ENCODE measurements at places on chromosomes 1 and 21.

GRCh38 chr1:213041443-213041842 is 9.6 kb upstream of the RPS6KC1 start:
- no peak for DNase-seq

DNA sequence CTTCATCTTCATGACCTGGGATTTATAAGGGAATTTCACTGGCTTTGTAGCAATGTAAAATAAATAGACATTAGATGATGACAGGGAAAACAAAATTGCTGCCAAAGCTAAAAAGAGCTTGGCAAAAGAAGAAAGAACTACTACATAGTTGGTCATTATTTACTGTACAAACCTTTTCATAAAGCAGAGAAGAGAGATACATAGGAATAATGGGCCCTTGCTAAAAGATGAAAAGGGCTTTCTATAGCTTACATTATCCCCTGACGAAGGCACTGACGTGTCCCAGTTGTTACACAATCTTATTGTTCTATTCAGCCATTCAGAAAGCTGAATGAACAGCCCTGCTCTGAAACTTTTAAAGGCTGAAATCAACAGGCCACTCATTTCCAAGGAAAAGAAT is 57.1 kb downstream of the ZC3H11B start:
- no peak for DNase-seq

- no peak for DNase-seq
Observed at GRCh38 chr1:206496131-206496793, 11.1 kb upstream of the RASSF5 start.

DNA sequence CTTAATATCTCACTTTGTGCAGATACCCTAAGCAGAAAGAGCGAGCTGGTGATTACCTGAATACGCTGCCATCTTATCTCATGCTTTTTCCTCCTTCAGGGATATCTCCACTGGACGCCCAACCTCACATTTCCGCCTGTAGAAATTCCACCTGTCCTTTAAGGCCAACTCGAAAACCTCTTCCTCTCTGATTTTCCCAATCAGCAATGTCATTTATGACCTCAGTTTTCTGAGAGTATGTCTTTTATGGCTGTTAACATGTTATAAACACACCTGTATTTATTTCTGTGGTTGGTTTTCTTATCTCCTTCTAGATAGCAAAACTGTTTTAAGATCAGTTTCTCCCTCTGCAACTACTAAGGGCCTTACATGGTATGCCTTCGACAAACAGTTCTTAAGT is 41.1 kb downstream of the CD34 start:
- no peak for DNase-seq

DNA sequence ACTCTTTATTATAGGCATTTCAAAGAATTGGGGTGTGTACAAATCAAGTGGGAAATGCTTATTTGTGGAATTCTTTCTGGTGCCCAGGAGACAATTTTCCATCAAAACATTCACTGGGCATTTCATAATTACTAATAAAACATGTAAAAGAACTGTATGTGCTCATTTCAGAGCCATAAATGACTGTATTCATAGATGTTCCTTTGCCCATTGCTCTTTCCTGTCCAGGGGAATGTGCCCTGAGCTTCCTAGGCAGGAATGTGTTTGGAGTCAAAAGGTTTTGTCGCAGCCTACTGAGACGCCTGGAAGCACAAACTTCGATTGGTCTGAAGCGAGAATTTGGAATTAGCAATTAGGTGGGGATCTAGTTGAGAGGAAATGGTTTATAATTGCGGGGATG is 43.7 kb upstream of the EXOSC10 start:
- DNase-seq: no peak

- DNase-seq: no peak
Observed at GRCh38 chr1:1173793-1174415, at the start of gene TTLL10. TSS of gene TTLL10 (plus strand) at chr1:1173880. CDS start at chr1:1179216, 5,336 bp downstream.

GRCh38 chr21:37627074-37627473 is 260.5 kb downstream of the DYRK1A start:
- DNase-seq: no peak

DNA sequence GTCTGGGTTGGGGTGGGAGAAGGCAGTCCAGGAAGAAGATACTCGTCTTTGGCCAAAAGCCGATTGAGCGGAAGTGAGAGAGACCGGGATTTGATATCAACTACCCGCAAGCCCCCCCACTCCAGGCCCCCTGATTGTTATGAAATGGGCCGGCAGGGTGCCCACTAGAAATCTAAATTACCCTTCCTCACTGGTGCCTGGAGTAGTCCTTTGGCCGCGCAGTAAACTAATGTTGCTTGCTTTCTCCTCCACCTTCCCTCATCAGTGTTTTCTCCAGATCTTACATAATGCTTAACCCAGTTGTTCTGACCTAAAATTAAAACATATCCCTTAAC is 119.2 kb upstream of the BARHL2 start:
- DNase-seq: no peak

GRCh38 chr1:6635910-6636760 is 11.5 kb downstream of the THAP3 start:
- DNase-seq: no peak

GRCh38 chr1:180527101-180527669 is 24.8 kb upstream of the ACBD6 start:
- DNase-seq: no peak

GRCh38 chr1:156583821-156584622 is 4.5 kb downstream of the TTC24 start:
- DNase-seq: peak; percentile 84

GRCh38 chr21:38470755-38471154 is 27.5 kb downstream of the ERG start:
- peak; percentile 28 for DNase-seq

- DNase-seq: no peak
Observed at GRCh38 chr1:232454227-232454886, 175.6 kb downstream of the SIPA1L2 start.

DNA sequence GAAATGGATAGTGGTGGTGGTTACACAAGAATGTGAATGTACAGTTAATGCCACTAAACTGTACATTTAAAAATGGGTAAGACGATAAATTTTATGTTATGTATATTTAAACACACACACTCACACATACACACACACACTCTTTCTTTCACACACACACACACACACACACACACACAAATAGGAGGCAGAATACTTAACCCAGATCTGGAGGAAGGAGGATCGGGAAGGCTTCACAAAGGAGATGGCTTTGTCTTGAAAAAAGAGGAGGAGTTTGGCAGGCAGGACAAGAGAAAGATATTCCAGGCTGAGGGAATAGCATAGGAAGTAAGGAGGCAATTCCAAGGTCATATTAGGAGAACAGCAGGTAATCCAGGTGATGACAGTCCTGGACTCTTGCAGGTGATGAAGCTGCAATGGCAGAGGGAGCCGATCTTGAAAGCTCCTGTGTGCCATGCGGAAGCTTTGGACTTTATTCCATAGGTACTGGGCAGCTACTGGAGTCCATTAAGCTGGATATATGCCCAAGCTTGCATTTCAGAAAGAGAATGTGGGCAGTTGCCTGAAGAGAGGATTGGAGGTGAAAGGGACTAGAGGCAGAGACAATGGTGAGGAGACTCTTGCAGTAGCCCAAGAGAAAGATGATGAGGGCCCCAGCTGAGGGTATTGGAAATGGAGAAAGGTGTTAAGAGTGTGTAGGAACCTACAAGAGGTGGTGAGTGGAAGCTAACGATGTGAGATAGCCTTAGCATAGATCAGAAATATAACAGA is 15.4 kb upstream of the LYST start:
- no peak for DNase-seq

GRCh38 chr1:55078470-55078869 is 39.1 kb downstream of the PCSK9 start:
- DNase-seq: no peak

DNA sequence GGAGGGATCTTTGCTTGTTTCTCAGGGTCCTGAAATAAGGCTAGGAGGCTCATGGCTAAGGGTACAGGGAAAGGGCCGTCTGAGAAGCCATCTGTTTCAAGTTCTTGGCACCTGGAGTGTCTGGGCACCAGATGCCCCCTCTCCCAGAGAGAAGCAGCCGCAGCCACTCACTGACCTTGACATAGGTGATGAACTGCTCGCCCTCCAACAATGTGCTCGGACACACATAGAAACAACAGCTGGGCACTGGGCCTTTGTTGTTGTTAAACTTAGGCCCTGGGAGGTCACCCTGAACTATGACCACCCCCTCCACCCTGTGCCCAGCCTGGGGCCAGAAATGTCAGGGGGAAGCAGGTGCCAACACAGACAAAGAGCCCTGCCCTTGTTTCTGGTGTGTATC is 9.2 kb upstream of the TNNI1 start:
- DNase-seq: no peak

GRCh38 chr1:95650631-95651030 is 416.6 kb downstream of the RWDD3 start:
- DNase-seq: no peak

Measured in AML-193 (cell line).